CD8-positive, alpha-beta memory T cell (primary cell): ENCODE measurements at places on chromosomes 5 and 9.
A peak's percentile ranks its signal among the peaks of the same experiment; 100 is the strongest.

DNA sequence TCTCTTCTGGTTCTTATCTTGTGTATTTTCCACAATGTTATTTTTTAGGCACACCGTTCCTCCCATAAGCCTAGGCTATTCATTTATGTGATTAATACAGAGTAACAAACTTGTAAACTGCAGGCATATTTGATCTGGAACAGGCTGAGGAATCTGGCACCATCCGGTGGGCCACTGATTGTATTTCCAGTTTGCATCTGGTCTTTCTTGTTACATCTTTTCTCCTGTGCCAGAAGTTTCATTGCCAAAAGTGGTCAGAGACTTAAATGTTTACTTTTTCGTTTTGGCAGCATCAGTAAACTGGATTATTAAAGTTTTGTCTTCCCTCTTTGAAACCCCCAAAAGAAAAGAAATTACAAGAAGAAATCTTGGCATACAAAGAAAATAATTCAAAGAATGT is 17.9 kb upstream of the ZCCHC7 start:
- H3K4me3 ChIP-seq, result no peak overlapping the region
- no peak overlapping the region for H3K27ac ChIP-seq
- H3K4me1 ChIP-seq, result peaks cover 10% of the 10 kb centered on the region
- no peak for DNase-seq
- no peaks in the 10 kb centered on the region for H3K36me3 ChIP-seq
- no peaks in the 10 kb centered on the region for H3K27me3 ChIP-seq

- no peak overlapping the region for H3K4me3 ChIP-seq
- DNase-seq, result no peak
- no peaks in the 10 kb centered on the region for H3K36me3 ChIP-seq
- H3K4me1 ChIP-seq, result no peaks in the 10 kb centered on the region
Measured at GRCh38 chr9:87551772-87552217, 54.1 kb downstream of the DAPK1 start.

GRCh38 chr9:37079370-37080164 is 40.8 kb upstream of the ZCCHC7 start:
- peaks cover 36% of the 10 kb centered on the region for H3K4me1 ChIP-seq
- H3K4me3 ChIP-seq, result peak overlapping the region; percentile 53
- H3K27me3 ChIP-seq, result no peaks in the 10 kb centered on the region
- H3K36me3 ChIP-seq, result no peaks in the 10 kb centered on the region

GRCh38 chr9:33437205-33437604 is 10.2 kb downstream of the AQP3 start:
- H3K4me1 ChIP-seq, result no peaks in the 10 kb centered on the region
- H3K27me3 ChIP-seq, result no peaks in the 10 kb centered on the region
- H3K4me3 ChIP-seq, result no peak overlapping the region
- H3K27ac ChIP-seq, result no peak overlapping the region
- DNase-seq, result no peak

DNA sequence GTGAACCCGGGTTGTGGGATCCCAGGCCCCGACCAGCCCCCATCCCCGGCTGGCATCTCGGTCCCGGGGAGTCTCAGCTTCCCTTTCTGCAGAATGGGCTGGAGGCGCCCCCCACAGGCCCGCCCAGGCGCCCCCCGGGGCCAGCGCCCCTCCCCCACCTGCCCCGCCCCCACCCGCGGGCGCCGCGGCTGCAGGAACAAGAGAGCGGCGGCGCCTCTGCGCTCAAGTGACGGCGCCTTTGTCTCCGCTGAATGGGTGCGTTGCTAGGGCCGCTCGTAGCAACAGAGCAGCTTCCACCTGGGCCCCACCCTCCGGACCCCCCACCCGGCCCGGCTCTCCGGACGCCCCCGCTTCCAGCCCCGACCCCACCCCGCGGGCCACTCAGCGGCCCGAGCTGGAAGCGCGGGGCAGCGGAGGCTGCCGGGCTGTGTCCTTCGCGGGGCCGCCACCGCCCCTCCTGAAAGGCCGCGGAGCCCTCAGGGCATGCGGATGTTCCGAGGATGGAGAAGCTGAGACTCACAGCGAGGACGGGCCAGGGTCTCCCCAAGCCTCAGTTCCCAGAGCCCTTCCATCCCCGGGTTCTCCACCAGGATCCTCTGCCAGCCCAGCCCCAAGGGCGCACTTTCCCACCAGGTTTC is 27.5 kb downstream of the ADGRD2 start:
- H3K4me1 ChIP-seq, result no peaks in the 10 kb centered on the region
- H3K36me3 ChIP-seq, result no peaks in the 10 kb centered on the region
- H3K27me3 ChIP-seq, result no peaks in the 10 kb centered on the region
- DNase-seq, result no peak
- H3K27ac ChIP-seq, result no peak overlapping the region

GRCh38 chr5:158543539-158544387 is 556.0 kb downstream of the EBF1 start:
- no peak for DNase-seq
- no peaks in the 10 kb centered on the region for H3K36me3 ChIP-seq

DNA sequence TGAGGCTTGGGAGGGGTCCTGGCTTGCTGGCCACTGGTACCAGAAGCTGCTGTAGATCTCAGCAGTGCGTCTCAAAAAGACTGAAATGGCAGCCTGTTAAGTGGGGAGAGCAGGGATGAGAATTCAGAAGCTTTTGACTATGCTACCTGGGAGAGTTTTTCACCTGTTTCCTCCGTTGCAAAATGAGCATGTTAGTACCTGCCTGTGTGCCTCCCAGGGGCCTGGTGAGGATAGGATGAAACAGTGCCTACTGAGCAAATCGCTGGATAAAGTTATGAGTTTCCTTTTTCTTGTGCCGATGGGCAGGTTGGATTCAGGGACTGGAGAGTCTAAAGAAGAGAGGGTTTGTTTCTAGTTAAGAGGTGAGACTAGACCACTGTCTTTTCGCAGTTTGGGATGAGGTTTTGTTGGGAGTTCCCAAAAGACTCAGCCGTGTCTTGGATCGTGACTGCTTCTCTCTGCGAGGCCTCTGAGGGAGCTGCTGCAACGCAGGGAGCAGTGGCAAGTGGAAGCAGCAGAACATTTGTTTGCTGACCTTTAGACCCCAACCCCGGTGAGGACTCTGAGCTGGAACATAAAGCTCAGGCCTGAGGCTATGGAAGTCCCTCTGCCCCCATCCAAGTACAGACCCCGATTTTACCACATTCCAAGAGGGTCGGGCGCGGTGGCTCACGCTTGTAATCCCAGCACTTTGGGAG is 1.4 kb downstream of the RALGPS1 start:
- no peak overlapping the region for H3K27ac ChIP-seq
- no peak for DNase-seq
- H3K27me3 ChIP-seq, result no peaks in the 10 kb centered on the region
- H3K36me3 ChIP-seq, result no peaks in the 10 kb centered on the region

DNA sequence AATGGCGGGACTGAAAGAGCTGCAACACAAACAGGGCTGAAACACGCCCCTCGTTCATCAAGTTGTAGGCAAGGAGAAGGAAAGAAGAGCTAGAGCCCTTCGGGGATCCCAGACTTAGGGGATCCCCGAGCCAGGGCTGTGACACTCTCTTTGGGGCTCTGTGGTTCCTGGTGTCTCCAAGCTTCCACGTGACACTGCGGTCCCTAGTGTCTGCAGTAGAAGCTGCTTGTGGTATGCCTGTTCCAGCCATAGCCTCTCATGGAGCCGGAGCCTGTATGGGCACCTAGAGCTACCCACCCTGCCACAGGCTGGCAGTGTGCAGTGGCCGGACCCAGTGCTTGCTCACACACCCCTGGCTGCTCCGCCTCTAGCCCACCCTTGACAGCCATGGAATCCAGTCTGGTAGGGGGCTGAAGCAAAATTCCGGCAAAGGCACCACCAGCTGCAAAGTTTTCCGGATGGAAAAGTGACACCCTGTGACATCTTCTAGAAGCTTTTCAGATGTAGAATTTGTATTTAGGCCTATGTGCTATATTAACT is 1439.6 kb upstream of the ACO1 start:
- no peaks in the 10 kb centered on the region for H3K4me1 ChIP-seq
- no peaks in the 10 kb centered on the region for H3K36me3 ChIP-seq
- H3K27me3 ChIP-seq, result no peaks in the 10 kb centered on the region
- no peak for DNase-seq
- no peak overlapping the region for H3K4me3 ChIP-seq

GRCh38 chr5:125038477-125038876 is 292.0 kb upstream of the ZNF608 start:
- H3K27ac ChIP-seq, result no peak overlapping the region
- H3K36me3 ChIP-seq, result no peaks in the 10 kb centered on the region
- DNase-seq, result no peak
- no peaks in the 10 kb centered on the region for H3K27me3 ChIP-seq
- H3K4me3 ChIP-seq, result no peak overlapping the region
- H3K4me1 ChIP-seq, result no peaks in the 10 kb centered on the region

GRCh38 chr9:15244001-15244441 is 63.0 kb downstream of the TTC39B start:
- DNase-seq, result no peak
- H3K36me3 ChIP-seq, result no peaks in the 10 kb centered on the region
- peaks cover 6% of the 10 kb centered on the region for H3K4me1 ChIP-seq
- no peaks in the 10 kb centered on the region for H3K27me3 ChIP-seq
- no peak overlapping the region for H3K4me3 ChIP-seq

DNA sequence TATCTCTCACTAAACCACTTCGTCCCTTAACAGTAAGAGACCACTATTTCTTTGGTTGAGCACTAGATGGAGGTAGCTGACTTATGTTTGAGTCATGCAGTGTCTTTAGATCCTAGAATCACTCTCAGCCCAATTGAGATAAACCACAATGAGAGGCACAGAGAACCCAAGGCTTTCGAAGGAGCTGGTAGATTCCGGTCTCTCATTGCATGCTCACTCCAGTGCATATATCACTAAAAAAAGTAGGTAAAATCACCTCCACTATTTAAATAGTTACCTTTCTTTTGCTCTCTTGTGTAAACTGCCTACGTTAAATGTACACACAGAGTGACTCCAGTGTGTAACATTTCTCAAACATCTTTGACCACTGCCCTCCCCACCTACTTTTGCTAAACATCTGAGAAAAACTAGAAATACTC is 27.6 kb downstream of the ACTL7A start:
- no peak overlapping the region for H3K4me3 ChIP-seq
- no peaks in the 10 kb centered on the region for H3K4me1 ChIP-seq
- H3K27me3 ChIP-seq, result no peaks in the 10 kb centered on the region
- peaks cover 43% of the 10 kb centered on the region for H3K36me3 ChIP-seq

- no peak overlapping the region for H3K4me3 ChIP-seq
- H3K36me3 ChIP-seq, result no peaks in the 10 kb centered on the region
- H3K4me1 ChIP-seq, result no peaks in the 10 kb centered on the region
- no peaks in the 10 kb centered on the region for H3K27me3 ChIP-seq
Measured at GRCh38 chr5:57780306-57780960, 297.8 kb upstream of the ACTBL2 start.

DNA sequence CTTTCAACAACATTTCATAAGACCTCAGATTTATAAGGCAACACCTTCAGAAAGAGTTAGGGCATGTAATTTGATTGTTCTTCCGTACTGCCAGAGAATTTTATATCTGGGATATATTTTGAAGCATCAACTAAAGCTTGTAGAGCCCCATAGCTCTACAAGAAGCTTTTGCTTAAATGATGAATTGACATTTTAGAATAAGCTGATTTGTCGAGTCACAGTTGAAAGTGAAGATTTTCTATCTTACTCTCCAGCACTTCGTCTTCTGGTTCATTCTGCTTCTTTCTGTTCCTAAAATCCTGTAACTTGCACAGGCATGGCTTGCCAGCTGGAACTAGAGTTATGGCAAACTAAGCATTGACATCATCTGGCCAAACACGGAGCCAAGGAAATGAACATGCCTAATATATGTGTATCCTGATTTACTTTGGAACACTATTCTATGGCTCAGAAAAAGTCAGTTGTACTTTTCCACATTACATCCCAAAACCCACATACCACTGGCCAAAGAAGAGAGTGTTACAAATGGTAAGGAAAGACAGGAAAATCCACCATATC is 68.6 kb upstream of the MAST4 start:
- no peaks in the 10 kb centered on the region for H3K36me3 ChIP-seq
- no peaks in the 10 kb centered on the region for H3K27me3 ChIP-seq
- H3K4me1 ChIP-seq, result no peaks in the 10 kb centered on the region
- no peak overlapping the region for H3K4me3 ChIP-seq

DNA sequence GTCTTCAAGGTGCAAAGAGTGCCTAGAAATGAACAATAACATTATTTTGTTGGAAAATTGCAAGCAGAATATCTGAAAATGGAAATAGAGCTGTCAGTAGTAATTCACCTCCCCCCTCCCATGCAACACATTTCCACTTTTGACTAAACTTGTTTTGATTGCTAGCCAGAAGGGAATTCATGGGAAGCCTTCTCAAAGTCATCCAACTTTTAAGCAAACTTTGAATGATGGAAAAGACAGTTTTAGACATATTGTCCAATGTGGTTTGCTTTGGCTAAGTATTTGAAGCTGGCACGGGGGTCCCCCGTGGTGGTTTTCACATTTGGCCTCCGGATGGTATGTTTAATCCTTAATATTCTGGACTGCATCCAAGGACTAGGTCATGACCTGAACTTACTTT is 7.5 kb downstream of the NR2F1 start:
- DNase-seq, result no peak
- H3K27ac ChIP-seq, result no peak overlapping the region
- H3K36me3 ChIP-seq, result no peaks in the 10 kb centered on the region
- no peak overlapping the region for H3K4me3 ChIP-seq

- peaks cover 20% of the 10 kb centered on the region for H3K36me3 ChIP-seq
- H3K4me1 ChIP-seq, result peaks cover 3% of the 10 kb centered on the region
- no peak for DNase-seq
Measured at GRCh38 chr9:75131700-75132099, 43.4 kb downstream of the OSTF1 start.
